Stimulated activated CD4-positive, alpha-beta T cell treated with anti-CD3 and anti-CD28 coated beads, TNF-alpha, amount 100 ng/mL, for 24 hours (primary cell): ENCODE measurements at places on chromosomes 13 and 19.

DNA sequence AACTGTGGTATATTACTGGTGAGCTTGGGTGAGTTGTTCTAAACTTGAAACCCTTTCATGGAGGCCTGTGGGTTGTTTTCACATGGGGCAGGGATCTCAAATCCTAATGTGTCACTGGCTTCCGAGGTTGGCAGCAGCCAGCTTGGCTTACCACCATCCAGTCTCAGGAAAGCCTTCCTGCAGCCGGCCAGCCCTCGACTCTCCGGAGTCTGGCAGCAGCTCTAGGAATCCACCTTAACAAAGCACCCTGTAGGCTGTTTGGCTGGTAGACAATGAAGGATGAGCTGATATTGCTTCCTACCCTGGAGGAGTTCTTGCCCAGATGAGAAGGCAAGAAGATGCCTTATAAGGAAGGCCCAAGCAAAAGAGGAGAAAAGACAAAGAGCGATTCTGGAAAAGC, 188.3 kb downstream of the KLF12 start:
- no peak for DNase-seq

- DNase-seq = no peak
These were observed 18.6 kb upstream of the CCNE1 start for GRCh38 chr19:29793116-29793727.

- DNase-seq = no peak
These were observed 72.4 kb downstream of the COL4A1 start for GRCh38 chr13:110234532-110234931.

DNA sequence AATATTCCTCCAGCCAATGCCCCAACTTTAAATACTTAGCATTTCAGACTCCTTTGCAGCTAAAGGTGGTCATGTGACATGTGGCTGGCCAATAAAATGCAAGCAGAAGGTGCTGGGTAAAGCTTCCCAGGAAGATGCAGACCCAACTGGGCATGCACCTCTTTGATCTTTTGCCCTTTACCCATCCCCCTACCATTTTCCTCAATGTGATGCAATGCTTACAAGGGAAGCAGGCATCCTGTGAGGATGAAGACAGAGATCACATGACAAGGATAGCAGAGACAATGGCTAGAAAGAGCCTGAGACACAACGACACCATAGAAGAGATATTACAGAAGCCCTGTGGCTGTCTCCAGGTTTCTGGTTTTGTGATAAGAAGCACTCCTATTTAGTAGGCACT, 2.1 kb upstream of the WASF3 start:
- no peak for DNase-seq

DNA sequence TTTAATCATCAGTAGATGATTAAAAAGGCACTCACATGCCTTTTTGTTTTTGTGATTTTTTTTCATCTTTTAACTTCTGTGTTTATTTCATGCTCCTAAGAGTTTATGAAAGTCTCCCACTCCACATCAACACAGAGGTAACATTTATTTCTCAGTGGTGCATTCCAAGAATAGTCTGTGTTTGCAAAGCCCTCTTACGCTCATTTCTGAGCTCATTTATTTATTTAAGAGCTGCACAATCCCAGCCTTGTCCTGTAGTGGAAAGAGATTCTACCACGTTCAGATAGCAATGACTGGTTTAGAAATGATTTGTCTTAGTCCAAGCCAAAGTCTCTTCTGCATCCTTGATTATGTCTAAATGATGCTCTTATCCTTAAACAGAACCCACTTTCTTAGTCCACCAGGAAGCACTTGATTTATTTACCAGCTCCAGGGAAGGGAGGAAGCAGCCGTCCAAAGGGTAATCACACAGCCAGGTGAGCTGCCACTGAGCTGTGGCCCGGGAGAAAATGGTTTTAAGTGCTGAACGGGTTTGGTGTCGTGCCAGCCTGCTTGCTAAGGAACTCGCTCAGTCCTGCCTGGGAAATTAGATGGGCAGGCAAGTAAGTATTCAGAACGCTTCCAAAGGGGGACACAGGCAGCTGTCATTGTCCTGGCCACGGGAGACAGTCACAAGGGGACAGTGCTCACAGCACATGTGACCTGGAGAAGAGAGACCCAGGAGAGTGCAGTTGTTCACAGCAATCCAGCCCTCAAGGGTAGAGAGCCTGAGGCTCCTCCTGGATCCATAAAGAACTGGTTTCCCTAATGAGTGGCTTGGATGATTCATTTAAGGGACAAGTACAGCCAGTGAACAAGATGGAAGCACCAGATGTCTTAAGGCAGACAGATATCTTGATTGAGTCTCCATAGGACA, 131.8 kb upstream of the WASF3 start:
- DNase-seq = no peak

GRCh38 chr13:44438234-44438579, 64.6 kb downstream of the SERP2 start:
- no peak for DNase-seq

DNA sequence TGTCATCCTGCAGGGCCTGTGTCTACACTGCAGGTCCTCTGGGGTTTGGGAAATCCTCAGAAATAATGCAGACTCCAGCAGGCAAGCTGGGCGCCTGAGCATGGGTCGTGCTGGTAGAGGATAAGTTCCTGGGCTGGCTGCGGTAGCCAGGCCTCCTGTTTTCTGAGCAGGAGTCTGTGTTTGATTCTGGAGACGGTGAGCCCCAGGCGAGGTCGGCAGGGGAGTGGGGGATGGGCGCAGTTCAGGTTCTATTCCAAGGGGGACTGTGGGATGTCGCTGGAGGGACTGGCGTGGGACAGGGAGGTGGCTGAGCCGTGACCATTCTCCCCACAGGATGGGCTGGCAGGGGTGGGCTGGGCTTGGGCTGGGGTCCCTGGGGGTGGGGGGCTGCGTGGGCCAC, 154.7 kb downstream of the KDM4B start:
- DNase-seq = no peak

DNA sequence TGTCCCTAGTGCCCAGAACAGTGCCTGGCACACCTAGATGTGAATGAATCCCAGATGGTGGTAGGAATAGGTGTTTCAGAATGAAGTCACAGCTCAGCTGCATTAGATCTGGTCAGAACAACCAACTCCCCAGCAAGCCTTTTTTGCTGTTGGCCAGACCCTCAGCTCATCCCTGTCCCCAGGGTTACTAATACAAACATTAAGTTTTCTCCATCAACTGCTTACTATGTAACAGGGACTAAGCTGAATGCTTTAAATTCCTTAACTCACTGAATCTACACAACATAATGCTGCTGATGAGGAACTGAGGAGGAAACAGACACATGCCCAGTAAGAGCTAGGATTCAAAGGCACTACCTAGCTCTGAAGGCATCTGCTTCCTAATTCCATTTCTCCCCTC, 18.8 kb downstream of the SMG9 start:
- DNase-seq = no peak

- DNase-seq = no peak
These were observed 35.9 kb upstream of the MAB21L1 start for GRCh38 chr13:35512271-35512920.

GRCh38 chr13:31742097-31742734, 2.9 kb downstream of the RXFP2 start:
- DNase-seq = peak; percentile 47

DNA sequence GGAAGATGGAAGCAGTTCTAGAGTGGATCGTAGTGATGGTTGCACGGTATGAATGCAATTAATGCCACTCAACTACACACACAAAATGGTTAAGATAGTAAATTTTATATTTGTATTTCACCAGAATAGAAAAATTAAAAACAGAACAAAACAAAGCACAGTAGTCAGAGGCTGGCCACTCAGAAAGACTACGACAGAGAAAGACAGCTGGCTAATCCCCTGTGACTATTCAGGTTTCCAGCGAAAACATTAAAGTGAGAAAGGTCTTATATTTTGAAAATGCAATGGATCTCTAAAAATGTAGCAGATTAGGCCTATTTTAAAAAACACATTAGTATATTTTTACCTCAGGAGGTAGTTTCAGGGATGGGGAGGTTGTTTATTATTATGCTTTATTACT, 131.3 kb upstream of the POSTN start:
- no peak for DNase-seq

GRCh38 chr19:44719262-44719701, 20.3 kb downstream of the CEACAM16 start:
- no peak for DNase-seq

DNA sequence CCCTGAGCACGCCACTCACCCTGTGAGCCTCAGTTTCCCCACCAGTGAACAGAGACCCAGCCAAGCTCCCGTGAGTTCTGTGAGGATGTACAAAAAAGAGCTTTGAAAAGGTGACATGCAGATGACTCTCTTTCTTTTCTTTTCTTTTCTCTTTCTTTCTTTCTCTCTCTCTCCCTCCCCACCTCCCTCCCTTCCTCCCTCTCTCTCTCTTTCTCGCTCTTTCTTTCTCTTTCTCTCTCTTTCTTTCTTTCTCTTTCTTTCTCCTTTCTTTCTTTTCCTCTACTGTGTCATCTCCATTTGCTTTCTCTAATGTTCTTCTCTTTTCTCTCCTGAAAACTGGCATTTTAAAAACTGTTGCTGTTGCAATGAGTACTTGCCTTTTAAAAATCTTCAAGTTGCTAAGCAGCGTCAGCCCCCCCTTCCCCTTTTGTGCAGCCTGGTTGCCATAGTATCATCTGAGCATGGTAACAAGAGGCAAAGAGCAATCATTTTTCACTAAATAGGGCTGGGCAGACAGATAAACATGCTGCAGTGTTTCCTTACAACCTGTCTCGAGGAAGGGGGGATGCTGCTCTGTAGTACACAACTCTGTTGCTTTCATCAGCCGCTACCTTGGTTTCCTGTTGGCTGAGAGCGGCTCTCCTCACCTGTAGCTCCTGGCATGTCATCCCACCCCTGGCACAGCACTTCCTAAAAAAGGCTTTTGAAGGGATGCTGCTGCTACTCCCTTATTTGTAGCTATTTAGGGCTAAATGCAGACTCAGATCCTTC, 108.7 kb upstream of the MBNL2 start:
- no peak for DNase-seq

- no peak for DNase-seq
These were observed 7.7 kb downstream of the REXO1 start for GRCh38 chr19:1840541-1841115.

DNA sequence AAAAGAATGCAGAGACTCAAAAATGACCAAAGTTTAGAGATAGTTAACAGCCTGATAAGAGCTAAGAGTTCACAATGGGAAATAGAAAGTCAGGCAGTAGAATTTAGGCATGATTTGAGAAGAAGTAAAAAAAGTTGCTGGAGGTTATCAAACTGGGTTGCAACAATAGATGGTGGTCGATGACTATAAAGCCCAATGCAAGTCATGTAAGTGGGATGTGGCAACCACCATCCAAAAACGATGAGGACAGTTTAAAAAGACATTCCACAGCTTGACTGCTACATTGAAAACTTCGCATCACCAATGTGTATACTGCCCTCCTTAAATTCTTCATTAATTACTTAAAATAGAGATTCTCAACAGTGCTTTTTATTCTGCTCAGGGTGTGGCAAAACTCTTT, 19.7 kb downstream of the ELF1 start:
- no peak for DNase-seq

GRCh38 chr19:51417107-51417809, at the start of gene SIGLEC10:
Gene SIGLEC10, minus strand, starts transcription at chr19:51417642. Its CDS starts 61 bp downstream, at chr19:51417581.
- DNase-seq = no peak

GRCh38 chr19:2494084-2494446, 18.1 kb downstream of the GADD45B start:
- no peak for DNase-seq

DNA sequence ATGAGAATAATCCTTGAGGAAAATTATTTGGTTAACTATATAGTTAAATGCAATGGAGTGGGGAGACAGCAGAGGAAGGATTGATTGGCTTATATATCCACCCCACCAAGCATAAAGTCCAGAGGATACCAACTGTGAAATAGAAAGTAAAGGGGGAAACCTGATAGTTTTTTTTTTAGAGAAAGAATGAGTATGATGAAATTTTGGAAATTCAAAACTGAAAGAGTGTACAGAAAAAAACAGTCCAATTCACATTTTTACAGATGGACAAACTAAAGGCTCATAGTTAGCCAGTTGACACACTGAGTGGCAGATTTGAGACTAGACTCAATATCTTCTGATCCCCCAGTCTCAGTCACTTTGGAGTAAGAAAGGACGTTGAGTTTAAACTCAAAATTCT, 51.1 kb downstream of the FNDC3A start:
- DNase-seq = no peak

GRCh38 chr19:40623403-40624251, 22.5 kb downstream of the LTBP4 start:
- DNase-seq = no peak

DNA sequence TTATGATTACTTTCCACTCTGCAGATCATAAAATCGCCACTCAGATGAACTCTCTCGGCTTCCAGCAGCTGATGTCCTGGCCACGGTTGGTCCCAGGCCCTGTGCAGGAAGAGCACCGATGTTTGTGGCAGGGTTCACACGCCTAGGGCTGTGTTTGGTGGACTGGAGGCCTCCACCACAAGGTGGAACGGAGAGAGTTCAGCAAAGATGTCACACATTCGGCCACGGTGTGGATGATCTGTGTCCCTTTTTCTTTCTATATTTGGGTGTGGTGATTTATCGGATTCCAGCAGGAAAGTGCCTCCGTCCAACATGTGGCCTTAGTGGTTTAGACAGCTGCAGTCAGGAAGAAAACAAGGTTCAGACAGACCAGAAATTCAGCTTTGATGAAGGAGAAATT, 521 bp upstream of the SHISA2 start:
- DNase-seq = no peak

DNA sequence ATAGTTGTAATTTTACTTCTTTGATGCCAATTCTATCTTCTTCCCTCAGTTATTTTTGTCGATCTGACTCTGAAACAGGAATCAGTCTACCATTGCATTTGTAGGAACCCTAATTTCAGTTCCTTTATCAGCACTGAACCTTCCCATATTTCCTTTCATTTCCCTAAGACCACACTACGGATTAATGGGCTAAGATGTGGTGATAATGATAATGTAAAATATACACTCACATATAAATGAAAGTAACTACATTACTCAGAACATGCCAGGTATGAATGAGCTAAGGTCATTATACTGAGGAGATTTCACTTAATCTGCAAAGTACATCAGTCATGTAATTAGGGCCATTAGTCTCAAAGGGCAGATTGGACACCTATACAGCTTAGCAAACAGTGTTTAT, 60.2 kb upstream of the RFC3 start:
- DNase-seq = no peak

DNA sequence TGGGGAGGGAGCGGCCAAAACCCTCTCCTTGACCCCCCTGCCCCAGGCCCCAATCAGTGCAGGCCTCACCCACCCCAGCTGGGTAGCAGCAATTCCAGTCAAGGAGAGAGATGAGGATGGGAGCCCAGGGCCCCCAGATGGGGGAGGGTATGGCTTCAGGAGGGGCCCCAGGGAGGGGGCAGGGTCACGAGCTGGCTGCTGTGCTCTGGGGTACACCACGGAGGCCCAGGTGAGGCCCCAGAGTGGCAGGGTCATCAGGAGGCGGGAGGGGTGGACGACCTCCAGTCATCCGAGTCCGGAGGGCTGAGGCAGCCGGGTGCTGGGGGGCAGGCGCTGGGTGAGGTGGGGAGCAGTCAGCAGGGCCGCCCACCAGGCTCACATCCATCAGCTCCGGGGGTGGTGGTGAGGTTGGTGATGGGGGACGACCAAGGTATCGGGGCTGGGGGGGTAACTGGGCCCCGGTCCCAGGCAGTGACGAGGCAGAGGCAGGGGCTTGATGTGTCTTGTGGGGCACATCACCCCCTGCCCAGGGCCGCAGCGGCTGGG, 8.4 kb downstream of the DYRK1B start:
- DNase-seq = no peak

GRCh38 chr19:48443256-48443655, 2.5 kb upstream of the GRWD1 start:
- DNase-seq = no peak

GRCh38 chr13:50573066-50573465, 270.4 kb downstream of the DLEU7 start:
- no peak for DNase-seq

GRCh38 chr19:40688987-40689338, 1.5 kb downstream of the NUMBL start:
- no peak for DNase-seq
